ENCODE measurements at places on chromosomes 1 and 21. TPM values are rescaled to one million over a fixed set of nuclear protein-coding genes. Genes with fewer than 3 reads are reported as not detected.
A peak's percentile ranks its signal among the peaks of the same experiment; 100 is the strongest.

PPIH gene
- 27.8 TPM for total RNA-seq

PLA2G4A gene
- 45.3 TPM for total RNA-seq

CYP4A11 gene
- total RNA-seq = not detected

GUCA2A gene
- not detected for total RNA-seq

NKAIN1 gene
- total RNA-seq = not detected

DNA sequence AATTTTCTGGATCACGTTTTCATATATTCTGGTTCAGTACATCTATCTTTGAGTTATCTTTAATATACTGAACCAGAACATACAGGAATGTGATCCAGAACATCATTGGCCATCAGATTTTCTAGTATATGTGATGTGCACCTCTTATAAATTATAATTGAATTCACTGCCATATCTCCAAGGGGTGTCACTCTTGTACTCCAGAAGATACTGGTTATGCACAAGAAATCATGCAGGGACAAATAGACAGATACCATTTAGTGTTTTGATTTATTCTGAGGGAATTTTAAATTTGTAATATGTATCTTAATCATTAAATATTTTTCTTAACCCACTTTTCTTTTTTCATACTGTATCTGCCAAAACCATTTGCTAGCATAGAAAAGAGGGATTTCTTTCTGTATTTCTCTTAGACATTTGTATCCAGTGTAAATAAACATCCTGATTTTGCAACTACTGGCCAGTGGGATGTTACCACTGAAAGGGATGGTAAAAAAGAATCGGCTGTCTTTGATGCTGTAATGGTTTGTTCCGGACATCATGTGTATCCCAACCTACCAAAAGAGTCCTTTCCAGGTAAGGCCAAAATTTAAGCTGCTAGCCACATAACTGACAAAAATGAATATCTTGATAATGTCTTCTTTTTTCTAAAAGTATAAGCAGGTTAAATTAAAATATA is 16.7 kb downstream of the FMO3 start:
- no peak for DNase-seq

GRCh38 chr1:100717218-100717617 is 2.3 kb upstream of the VCAM1 start:
- DNase-seq = no peak

DNA sequence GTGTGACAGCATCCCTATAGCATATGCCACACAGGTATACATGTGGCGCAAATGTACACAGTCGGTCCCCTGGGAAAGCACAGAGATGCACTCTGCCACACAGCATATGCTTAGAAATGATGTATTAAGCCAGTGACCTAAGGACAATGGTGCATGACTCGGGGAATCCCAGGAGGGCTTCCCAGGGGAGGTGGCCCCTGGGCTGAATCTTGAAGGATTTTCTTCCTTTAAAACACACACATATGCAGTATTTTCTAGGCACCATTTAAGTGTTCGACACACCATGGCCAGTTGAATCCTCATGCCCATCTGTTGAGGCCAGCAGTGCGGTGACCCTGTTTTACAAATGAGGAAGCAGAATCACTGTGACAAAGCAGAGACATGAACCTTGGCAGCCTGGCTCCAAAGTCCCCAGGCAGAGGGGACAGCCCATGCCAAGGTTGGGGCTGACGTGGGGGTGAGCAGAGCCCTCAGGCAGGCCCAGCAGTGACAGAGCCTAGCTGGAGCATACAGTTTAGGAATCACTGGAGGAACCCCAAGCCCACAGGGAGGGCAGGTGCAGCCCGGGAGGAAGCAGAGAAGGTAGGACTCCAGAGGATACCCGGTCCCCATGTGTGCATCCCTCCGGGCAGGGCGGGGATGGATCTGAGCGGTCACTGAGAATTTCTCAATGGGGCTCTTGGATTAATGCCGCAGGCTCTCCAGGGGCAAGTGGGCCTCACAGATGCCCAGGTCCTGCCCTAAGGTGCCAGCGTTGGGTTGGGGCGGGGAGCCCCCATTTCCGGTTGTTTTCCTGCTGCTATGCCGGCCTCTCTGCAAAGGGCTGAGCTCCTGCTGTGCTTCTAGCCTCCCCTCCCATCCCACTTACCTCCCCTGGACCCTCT is 28.4 kb downstream of the WNT3A start:
- no peak for DNase-seq

- DNase-seq = no peak
Observed at GRCh38 chr1:97806326-97806725, 114.5 kb downstream of the DPYD start.

GRCh38 chr21:45949928-45950739 is 31.4 kb upstream of the COL6A1 start:
- DNase-seq = no peak

- no peak for DNase-seq
Observed at GRCh38 chr21:42162831-42163510, 56.0 kb upstream of the ABCG1 start.

GRCh38 chr1:73044241-73045036 is 762.1 kb upstream of the NEGR1 start:
- no peak for DNase-seq

- DNase-seq = no peak
Observed at GRCh38 chr1:88730995-88731394, 46.9 kb downstream of the PKN2 start.

DNA sequence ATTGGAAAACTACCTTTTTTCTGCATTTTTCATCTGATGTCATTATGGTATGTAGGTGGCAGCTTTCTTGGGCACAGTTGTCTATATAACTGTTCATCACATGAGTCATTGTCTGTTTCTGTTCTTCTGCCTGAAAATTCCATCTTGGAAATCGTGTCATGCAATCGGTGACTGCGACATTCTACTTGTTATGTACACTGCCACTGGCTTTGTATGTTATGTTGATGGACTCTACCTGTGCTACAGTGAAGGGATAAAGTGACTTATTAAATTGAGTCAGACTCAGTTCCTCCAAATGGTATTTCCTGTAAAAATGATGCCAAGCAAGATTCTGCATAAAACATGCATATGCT is 8.6 kb downstream of the SMAP2 start:
- no peak for DNase-seq

DNA sequence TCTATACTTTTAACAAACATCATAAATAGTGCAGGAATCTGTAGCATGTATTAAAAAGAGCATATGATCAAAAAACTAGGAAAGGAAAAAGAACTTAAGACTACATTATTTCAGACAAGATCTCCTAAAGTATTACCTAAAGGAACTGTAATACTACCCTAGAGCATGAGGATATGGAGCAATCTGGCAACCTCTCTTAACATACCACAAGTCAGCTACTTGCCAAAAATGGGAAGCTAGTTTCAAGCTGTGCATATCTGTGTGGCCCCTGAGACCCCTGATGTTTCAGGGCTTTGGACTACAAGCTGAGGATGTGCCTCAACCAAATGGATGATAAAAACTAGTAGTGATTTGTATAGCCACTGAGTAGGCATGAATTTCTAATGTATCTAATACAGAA is 525.6 kb downstream of the PTBP2 start:
- DNase-seq = no peak

GRCh38 chr1:227899820-227900449 is 47.8 kb downstream of the WNT9A start:
- DNase-seq = peak; percentile 40

- no peak for DNase-seq
Observed at GRCh38 chr1:180652792-180653191, 21.0 kb downstream of the XPR1 start.

GRCh38 chr1:112318698-112319370 is 77.2 kb upstream of the CTTNBP2NL start:
- DNase-seq = no peak

DNA sequence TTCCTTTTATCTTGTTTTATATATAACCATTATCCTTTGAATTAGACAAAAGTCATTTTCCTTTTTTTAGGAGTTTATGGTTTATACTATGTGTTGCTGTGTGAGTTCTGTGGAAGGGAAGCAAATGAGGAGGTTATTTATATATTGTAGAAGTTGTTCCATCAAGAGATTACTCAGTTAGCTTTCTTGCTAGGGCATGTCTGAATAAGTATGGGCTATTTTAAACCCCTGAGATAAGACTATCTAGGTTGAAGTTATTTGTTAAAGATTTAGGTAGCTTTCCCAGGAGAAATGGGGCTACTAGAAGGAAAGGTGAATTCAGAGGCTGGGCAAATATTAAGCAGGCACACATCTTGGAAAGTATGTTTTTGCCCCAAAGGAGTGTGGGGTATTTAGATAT is 16.1 kb upstream of the VAMP4 start:
- no peak for DNase-seq

DNA sequence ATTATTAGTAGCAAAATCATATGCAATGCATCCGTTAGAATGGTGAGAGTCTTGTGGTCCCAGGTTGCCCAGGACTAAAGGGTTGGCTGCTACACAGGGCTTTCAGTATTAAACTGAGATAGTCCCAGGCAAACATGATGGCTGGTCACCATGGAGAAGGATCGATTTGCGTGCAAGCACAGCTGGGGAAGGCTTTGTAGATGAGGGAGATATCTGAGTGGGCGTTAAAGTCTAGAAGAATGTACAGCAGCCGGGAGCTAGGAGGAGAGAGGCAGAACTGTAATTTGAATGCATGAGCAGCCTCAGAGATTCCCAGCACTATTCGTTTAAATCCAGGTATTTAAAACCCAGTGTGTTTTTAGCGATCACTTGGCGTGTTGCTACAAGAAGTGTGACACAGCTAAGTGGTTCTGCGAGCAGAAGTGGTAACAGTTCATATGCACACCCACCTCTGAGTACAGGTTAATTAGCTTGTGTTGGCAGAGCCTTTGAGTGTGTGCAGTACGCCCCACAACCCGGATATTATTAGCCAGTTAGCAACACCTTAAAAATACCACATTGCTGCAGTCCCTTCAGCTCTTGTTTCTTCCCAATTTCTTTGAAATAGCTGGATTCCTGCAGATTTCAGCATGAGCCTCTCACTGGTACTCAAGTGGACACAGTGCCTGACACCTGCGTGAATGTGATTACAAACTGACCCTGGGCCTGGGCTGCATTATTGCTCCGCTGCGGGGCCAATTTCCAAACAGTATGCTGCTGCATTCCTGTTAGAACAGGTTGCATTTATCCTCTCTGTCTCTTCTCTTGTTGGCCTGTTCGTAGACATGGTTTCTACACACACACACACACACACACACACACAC is 67.2 kb upstream of the SCAF4 start:
- no peak for DNase-seq

GRCh38 chr1:15229707-15230131 is 17.3 kb upstream of the FHAD1 start:
- peak; percentile 74 for DNase-seq

- DNase-seq = no peak
Observed at GRCh38 chr1:31063631-31064030, 1.9 kb downstream of the PUM1 start.
